ENCODE measurements at places on chromosomes 5 and 9. TPM values are rescaled to one million over a fixed set of nuclear protein-coding genes. Genes with fewer than 3 reads are reported as not detected.
A peak's percentile ranks its signal among the peaks of the same experiment; 100 is the strongest.

DNA sequence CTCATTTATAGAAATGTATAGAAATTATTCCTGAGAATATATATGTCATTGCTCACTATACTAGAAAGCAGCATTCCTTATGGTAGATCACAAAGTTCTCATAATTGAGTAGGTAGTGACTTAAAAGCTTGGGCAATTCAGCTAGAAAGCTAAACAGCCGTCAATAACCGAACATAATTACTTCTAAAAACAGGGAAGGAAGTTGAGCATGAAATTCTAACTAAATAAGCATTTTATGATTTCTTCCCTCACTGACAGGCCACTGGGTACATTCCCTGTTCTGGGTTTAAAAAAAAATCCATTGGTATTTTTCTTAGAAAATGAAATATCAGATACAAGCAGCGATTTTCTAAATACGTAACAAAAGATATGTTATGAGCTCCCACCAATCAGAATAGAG, 91.1 kb upstream of the DAB2 start:
- no peak for DNase-seq
- H3K36me3 ChIP-seq: no peaks in the 10 kb centered on the region

DNA sequence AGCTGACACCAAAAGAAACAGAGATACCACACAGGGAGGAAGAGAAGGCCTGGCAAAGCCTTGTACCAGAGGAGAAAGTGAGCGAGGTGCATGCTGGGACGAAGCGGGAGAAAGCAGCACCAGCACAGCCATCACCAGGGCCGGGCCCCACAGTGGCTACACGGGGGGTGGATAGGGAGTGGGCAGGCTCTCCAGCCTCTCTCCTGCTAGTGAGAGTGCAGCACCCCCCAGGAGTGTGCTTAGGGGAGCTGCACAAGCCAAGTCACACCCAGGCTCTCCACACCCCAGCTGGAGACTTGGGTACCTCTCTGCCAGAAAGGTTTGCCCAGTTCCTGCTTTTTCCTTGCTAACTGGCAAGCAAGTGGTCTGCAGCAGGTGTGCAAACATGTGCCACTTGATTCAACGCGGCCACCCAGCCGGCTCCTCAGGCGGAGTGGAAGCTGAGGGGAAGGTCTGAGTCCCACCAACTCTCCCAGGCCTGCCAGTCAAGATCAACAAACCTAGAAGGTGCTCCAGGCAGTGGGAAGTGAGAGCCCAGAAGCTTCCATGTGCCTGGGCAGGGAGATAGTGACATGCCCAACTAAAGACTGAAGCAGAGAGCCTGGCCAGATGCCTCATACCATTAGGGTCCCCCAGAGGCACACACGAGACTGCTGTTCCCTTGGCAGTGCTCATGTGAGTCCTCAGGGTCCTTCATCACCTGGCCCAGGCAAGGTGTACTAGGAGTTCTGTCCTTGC, 39.9 kb downstream of the BICD2 start:
- H3K36me3 ChIP-seq: no peaks in the 10 kb centered on the region
- H3K27ac ChIP-seq: no peak overlapping the region
- no peaks in the 10 kb centered on the region for H3K4me1 ChIP-seq
- no peaks in the 10 kb centered on the region for H3K27me3 ChIP-seq
- no peak for DNase-seq

- DNase-seq: no peak
- no peak overlapping the region for H3K27ac ChIP-seq
- no peaks in the 10 kb centered on the region for H3K36me3 ChIP-seq
- no peak overlapping the region for H3K4me3 ChIP-seq
- no peaks in the 10 kb centered on the region for H3K27me3 ChIP-seq
- 0 out of 2 replicates have a peak, but pooled peaks cover 3% of the 10 kb centered on the region for H3K4me1 ChIP-seq
Measured at GRCh38 chr5:32307769-32308194, 5.0 kb downstream of the MTMR12 start.

DNA sequence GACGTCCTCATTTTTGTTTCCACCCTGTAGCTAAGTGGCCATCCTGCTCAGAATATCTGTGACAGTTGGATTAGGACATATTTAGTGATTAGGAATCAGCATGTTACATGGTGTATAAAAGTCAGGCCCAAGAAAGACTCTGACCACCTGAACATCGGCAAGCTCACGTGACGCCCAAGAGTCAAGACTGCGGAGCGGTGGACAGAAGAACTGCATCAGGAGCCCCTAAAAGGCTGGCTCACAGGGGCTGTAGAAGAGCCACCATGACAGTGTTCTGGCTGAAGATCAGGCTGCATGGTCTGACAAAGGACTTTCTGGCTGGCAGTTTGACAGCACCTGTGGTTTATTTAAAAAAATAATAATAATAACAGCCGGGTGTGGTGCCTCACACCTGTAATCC, 185.3 kb downstream of the AUH start:
- H3K4me3 ChIP-seq: no peak overlapping the region
- H3K27ac ChIP-seq: no peak overlapping the region
- H3K4me1 ChIP-seq: no peaks in the 10 kb centered on the region

DNA sequence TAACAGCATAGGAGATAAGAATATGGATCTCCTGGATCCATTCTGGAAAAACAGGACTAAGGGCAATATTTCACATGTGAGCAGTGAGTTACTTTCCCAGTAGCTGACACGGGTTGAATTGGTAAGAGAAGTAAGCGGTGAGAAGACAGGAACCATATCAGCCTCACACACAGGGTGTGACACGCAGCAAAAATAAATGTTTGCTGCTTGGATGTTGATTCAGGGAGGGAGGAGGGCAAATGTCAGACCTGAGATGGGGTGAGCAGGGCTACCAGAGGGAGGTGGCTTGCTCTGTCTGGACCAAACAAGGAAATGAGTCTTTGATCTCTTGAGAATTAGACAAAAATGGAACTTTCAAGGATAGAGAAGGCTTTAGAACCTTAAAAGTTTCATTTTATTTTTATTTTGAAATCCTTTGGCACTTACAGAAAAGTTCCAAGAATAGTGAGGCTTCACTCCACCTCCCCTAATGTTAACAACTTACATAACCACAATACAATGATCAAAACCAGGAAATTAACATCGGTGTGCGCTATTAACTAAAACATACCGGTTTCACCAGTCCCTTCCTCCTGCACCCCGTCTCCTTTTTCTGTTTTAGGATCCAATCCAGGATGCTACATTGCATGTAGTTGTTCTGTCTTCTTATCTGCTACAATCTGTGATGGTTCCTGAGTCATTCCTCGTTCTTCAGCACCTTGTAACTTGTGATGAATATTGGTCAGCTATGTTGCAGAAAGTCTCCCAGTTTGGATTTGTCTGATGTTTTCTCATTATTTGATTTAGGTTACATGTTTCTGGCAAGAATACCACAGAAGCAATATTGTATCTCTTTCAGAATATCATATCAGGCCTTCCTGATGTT, 20.5 kb upstream of the ARHGEF28 start:
- H3K4me1 ChIP-seq: peaks cover 17% of the 10 kb centered on the region
- H3K27me3 ChIP-seq: no peaks in the 10 kb centered on the region

DNA sequence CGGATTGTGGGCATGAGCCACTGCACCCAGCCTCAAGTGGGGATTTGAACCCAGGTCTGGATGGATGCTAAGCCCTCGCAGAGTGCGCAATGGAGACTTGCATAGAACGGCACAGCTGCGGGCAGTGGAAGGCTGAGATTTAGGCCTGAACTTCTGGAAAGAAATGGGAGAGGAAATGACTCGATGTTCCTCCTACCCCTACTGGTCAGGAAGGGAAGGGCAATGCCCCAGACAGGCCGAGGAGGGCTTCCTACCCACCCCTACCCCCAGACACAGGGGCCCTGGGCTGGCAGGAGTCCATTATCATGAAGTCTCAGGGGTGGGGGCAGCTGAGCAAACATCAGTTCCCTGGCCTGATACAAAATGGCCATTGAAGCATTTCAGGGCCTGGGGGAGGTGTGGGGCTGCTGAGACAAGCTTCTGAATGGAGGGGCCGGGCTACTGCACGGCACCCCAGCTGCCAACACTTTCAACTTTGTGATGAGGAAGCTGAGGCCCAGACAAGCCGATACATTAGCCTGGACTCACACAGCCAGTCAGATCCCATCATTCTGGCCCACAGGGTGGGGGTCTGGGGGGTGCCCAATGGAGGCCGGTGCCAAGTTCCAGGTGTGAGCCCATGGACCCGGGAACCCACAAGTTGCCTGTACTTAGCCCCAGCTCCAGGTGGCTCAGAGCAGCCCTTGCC, 13.5 kb upstream of the WDR38 start:
- no peak for DNase-seq
- H3K27me3 ChIP-seq: no peaks in the 10 kb centered on the region
- no peak overlapping the region for H3K4me3 ChIP-seq
- no peaks in the 10 kb centered on the region for H3K36me3 ChIP-seq
- H3K27ac ChIP-seq: no peak overlapping the region

DNA sequence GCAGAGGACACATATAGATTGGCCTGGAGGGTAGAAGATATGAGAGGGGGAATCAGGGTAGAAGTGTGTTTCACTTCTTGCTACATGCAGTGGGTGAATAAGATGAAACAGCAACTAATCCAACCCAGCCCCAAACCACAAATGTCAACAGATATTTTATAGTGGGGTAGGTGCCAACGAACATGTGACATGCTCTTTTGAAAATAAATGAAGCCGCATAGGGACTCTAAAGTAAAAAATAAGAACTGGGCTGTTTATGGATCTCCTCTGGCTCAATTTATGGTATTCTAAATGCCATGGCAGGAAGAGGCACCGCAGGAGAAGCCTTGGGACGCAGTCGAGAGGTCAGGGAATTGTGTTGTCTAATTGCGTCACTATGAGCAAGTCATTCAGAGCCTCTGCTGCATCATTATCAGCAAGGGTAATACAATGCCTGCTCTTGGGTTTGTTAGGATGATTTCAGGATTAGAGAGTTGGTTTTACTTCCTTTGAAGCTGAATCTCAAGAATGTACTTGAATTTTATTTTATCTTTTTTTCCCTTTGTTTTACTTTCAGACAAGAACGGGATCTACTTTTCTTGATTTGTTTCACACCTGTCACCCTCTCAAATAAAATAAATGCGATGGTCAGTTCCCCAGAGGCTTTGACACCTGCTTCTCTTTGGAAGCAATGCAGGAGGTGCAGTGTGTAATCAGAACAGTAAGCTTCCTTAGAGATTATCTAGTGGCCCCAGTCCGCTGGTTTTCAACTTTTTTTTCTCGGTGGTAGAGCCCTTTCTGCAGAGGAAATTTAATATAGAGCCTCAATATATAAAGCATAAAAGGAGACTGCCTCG, 375.6 kb upstream of the CLINT1 start:
- no peak overlapping the region for H3K27ac ChIP-seq
- no peaks in the 10 kb centered on the region for H3K4me1 ChIP-seq
- no peaks in the 10 kb centered on the region for H3K27me3 ChIP-seq
- no peak for DNase-seq
- H3K4me3 ChIP-seq: no peak overlapping the region

DNA sequence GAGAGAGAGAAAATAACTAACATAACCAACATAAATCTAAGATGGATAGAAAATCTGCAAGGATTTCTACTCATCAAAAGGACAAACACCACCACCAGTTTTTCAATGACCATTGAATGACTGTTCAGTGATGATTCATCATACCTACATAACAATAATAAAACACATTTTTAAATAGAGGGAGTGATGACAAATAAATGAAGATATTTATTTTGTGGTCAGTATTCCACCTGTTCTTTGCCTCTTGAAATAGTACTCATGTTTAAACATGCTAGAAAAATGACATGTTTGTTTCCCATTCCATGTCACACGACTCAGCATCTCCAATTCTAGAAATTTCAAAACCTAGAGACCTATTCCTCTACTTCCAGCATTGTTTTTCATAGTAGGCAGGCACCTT, 34.6 kb upstream of the ADAMTS16 start:
- H3K4me1 ChIP-seq: no peaks in the 10 kb centered on the region
- H3K27me3 ChIP-seq: no peaks in the 10 kb centered on the region
- DNase-seq: peak; percentile 17
- no peak overlapping the region for H3K27ac ChIP-seq

DNA sequence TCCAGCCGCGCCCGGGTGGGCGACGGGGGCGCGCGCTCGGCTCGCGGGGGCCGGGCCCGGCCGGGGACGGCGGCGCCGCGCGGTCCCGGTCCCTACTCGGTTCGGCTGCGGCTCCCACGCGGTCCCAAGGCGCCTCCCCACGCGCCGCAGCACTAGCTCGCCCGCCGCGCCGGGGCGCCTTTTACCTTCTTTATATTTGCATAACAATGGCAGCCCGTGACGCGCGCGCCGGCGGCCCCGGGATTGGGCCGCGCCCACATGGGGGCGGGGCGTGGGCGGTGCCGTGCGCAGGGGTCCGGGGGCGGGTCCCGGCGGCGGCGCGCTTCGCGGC, at the start of gene NRARP:
Gene NRARP, minus strand, starts transcription at position 154 of the 331 bp plus-strand sequence. CDS start 343 bp downstream, outside the sequence.
- no peak for DNase-seq
- peak within 1 kb of the TSS; percentile 54 for H3K4me3 ChIP-seq
- peaks cover 65% of the 10 kb centered on the region for H3K4me1 ChIP-seq
- no peaks in the 10 kb centered on the region for H3K27me3 ChIP-seq
- peak within 1 kb of the TSS; percentile 78 for H3K27ac ChIP-seq

GRCh38 chr5:919356-920000, 26.8 kb downstream of the TRIP13 start:
- H3K4me1 ChIP-seq: peaks cover 20% of the 10 kb centered on the region
- H3K4me3 ChIP-seq: no peak overlapping the region
- peaks cover 10% of the 10 kb centered on the region for H3K36me3 ChIP-seq
- peak overlapping the region; percentile 58 for H3K27ac ChIP-seq
- DNase-seq: no peak
- H3K27me3 ChIP-seq: no peaks in the 10 kb centered on the region

DNA sequence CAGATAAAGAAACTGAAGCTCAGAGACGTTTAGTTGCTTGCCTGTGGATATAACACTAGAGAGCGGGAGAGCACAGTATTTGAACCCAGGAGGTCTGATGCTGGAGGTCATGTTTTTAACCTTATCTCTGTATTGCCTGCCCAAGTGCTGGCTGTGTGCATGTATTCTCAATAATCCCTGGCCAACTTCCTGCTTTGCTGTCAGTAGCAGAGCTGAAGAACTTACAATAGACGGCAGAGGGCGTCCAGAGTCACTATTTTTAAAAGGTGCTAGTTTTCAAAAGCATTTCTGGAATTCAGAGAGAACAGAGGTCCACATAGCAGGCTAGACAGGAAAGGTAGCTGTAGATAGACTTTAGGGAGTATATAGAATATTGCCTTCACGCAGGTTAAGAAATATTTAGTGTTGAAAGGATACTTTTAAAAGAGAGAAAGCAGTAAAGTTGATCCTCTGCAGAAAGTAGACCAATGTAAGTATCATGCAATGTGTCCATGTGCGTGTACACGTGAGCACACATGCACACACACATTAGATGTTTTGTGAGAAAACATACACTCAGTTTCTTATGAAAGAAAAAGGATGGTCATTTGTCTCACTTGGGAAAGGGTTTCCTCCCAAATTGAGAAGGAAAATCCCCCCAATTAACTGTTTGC, 46.3 kb downstream of the PTCD2 start:
- 0 out of 2 replicates have a peak, but pooled peaks cover 2% of the 10 kb centered on the region for H3K4me1 ChIP-seq
- no peaks in the 10 kb centered on the region for H3K36me3 ChIP-seq
- no peak overlapping the region for H3K4me3 ChIP-seq
- no peak overlapping the region for H3K27ac ChIP-seq
- no peaks in the 10 kb centered on the region for H3K27me3 ChIP-seq
- DNase-seq: peak; percentile 62

- H3K4me1 ChIP-seq: no peaks in the 10 kb centered on the region
- H3K27me3 ChIP-seq: peaks cover 7% of the 10 kb centered on the region
- no peaks in the 10 kb centered on the region for H3K36me3 ChIP-seq
- H3K4me3 ChIP-seq: no peak overlapping the region
- no peak for DNase-seq
- no peak overlapping the region for H3K27ac ChIP-seq
Measured at GRCh38 chr5:174311121-174311520, 265.6 kb downstream of the NSG2 start.

Gene ECSCR
- total RNA-seq: not detected

Gene TENT4A
- 29.6 TPM for total RNA-seq

Gene CYFIP2
- 0.80 TPM for total RNA-seq

Measured in Panc1 (cell line).